ENCODE measurements at places on chromosomes 4 and X.

DNA sequence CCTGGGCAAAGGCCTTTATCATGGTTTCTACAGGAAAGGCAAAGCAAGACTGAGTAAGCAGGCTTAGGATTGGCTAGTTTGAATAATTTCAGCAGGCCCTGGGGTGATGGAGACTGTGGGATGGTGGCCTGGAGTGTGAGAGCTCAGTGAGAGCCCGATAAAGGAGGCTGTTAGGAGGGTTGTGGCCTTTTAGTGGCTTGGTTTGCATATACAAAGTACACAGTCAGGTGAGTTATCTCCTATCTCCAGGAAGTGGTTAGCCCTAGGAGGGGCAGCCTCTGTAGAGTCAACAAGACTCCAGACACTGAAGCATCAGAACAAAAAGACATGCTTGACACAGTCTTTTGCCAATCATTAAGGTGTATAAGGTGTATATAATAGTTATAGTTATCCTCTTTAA lies 157.2 kb downstream of the CFAP299 start:
- peaks cover 2% of the 10 kb centered on the region for H3K36me3 ChIP-seq
- H3K27ac ChIP-seq = peak overlapping the region; percentile 76
- H3K4me1 ChIP-seq = peaks cover 21% of the 10 kb centered on the region
- H3K4me3 ChIP-seq = no peak overlapping the region
- DNase-seq = peak; percentile 62
- H3K27me3 ChIP-seq = no peaks in the 10 kb centered on the region

DNA sequence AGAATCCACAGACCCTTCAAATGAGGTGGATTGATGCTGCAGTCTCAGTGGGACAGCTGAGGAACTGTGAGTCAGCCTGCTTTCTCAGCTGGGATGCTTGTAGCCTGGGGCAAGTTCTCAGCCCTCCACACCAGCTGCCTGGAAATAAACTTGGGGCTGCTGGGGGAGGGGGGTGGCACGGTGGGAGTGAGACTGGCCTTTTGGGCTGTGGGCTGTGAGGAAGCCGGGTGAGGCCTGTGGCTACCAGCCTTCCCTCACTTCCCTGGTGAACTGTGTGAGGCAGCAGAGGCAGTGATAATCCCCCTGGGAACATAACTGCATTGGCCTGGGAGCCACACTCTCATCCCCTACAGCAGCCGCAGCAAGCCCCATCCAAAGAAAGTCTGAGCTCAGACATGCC lies 114.5 kb upstream of the GUCY1A1 start:
- H3K36me3 ChIP-seq = no peaks in the 10 kb centered on the region
- no peaks in the 10 kb centered on the region for H3K4me1 ChIP-seq
- DNase-seq = no peak
- H3K4me3 ChIP-seq = no peak overlapping the region

- DNase-seq = no peak
- H3K4me1 ChIP-seq = no peaks in the 10 kb centered on the region
- no peaks in the 10 kb centered on the region for H3K27me3 ChIP-seq
- no peaks in the 10 kb centered on the region for H3K36me3 ChIP-seq
- no peak overlapping the region for H3K4me3 ChIP-seq
Observed at GRCh38 chrX:17078031-17078720, 131.7 kb downstream of the REPS2 start.

- no peak overlapping the region for H3K27ac ChIP-seq
- no peaks in the 10 kb centered on the region for H3K36me3 ChIP-seq
- H3K4me3 ChIP-seq = no peak overlapping the region
- peaks cover 21% of the 10 kb centered on the region for H3K4me1 ChIP-seq
- H3K27me3 ChIP-seq = peaks cover 33% of the 10 kb centered on the region
- no peak for DNase-seq
Observed at GRCh38 chr4:153758688-153759406, 977 bp downstream of the RNF175 start.

Data from T-cell (primary cell).